ENCODE measurements at places on chromosomes 2 and 18.

GRCh38 chr2:12844511-12844910 is 127.8 kb downstream of the TRIB2 start:
- no peak for DNase-seq

DNA sequence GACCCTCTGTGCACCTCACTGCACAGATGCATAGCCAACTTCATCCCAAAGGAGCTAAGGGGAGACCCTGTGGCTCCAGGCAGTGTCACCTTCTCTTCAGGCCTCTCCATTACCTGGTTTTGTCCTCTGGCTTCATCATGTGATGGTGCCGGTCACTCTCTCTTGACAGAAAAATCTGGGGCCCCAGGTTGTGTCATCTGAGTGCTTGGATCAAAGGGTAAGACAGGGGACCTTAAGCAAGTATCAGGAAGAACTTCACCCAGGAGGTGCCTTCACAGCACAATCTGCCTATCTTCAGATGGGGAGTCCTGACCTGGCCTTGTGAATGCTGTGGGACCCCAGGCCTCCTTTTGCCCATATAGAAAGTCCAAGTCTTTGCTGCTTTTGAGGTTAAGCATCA is 104.4 kb downstream of the POLR1A start:
- DNase-seq = no peak

- DNase-seq = peak; percentile 18
These were observed 240.1 kb upstream of the MEX3C start for GRCh38 chr18:51437280-51438271.

- no peak for DNase-seq
These were observed 245.4 kb downstream of the PTPRM start for GRCh38 chr18:7812431-7813063.

- no peak for DNase-seq
These were observed 256.0 kb downstream of the AFF3 start for GRCh38 chr2:99886418-99886817.

GRCh38 chr18:37604032-37604431 is 38.4 kb upstream of the CELF4 start:
- no peak for DNase-seq

DNA sequence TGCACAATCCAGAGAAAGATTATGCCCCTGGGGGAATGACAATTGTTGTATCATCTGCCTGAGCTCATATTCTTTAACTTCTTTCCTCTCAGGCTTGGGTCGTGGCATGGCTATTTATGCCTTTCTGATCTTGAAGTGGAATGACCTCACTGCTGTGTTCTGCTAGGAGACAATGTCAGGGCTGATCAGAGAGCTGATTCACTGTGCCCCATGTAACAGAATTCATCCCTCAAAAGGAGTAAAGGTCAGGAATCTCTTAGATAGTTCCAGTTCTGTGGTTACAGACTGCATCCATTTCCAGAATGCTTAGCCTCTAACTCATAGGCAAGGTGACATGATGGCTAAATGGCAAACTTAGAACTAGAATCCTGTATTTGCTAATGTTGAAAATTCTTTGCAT is 511.7 kb upstream of the CNTNAP5 start:
- DNase-seq = no peak

GRCh38 chr2:219460424-219460926 is 25.8 kb downstream of the SPEG start:
- DNase-seq = peak; percentile 67

- no peak for DNase-seq
These were observed 2.2 kb upstream of the GYPC start for GRCh38 chr2:126653761-126654160.

GRCh38 chr2:158934170-158934569 is 34.3 kb upstream of the TANC1 start:
- DNase-seq = no peak

DNA sequence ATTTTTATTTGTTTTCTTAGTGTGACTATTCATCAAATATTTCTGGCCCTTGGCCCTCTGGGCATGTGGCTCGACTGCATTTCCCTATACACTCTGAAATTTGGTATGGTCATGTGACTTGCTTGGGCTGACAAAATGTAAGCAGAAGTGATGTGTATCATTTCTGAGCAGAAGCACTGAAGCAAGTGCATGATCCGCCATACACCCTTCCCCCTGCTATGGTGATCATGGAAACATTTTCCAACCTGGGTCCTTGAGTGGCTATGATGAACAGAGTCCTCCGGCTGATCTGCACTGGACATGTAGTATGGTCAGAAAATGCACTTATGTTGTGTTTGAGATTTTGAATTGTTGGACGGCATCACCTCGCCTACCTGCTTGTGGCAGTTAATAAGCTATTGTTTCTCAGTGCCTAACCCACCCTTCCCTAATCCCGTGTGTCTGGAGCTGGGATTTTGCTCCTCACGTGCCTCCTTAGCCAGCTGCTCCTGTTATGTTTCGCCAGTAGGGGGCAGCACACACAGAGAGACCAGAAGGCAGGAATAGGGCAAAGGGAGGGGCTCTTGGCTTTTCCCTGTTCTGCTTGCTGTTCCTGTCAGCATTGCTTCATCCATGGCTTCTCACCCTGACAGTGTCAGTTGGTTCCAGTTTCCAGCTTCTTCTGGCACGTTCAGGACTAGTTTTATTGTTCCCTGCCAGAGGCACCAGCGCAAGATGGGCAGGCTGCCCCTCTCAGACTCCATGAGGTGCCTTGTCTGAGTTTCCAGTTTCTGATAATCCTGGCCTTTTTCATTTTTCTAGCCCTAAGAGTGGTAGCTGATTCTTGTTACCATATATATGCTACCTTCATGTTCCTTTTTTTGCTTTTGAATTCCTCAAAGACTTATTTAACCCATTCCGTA is 207.4 kb downstream of the ARL6IP6 start:
- peak; percentile 35 for DNase-seq

- DNase-seq = no peak
These were observed 230.7 kb downstream of the TMX3 start for GRCh38 chr18:68484241-68484640.

- DNase-seq = no peak
These were observed 55.7 kb downstream of the SNORC start for GRCh38 chr2:232925821-232926156.

- DNase-seq = no peak
These were observed 47.7 kb upstream of the STK39 start for GRCh38 chr2:168295051-168295450.

DNA sequence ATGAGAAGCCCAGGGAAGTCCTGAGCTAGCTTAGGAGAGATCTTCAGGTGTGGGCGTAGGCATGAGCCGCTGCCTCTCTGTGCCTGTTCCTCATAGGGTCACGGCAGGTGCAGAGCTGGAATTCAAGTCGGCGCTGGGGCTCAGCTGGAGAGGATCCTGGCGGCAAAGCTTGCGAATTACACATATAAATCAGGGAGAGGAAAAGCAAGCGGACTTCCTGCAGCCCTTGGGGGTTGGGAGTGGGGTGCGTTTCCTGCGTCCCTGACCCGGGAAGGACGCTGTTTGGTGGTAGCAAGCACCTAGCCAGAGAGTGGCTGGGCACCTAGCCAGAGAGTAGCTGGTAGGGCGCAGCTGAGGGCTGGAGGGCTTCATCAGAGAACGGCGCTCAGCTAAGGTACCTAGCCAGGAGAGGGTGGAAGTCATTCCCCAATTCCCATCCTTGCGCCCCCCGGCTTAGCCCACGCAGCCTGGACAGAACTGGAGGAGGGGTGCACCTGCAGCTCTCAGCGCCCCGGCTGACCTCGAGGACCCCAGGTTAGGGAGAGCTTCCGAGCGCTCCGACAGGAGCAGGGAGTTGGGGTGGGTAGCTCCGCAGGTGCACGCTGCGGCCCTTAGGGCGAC is 459 bp upstream of the EFR3B start:
- DNase-seq = no peak

GRCh38 chr2:207274530-207275189 is 108.9 kb upstream of the KLF7 start:
- no peak for DNase-seq

DNA sequence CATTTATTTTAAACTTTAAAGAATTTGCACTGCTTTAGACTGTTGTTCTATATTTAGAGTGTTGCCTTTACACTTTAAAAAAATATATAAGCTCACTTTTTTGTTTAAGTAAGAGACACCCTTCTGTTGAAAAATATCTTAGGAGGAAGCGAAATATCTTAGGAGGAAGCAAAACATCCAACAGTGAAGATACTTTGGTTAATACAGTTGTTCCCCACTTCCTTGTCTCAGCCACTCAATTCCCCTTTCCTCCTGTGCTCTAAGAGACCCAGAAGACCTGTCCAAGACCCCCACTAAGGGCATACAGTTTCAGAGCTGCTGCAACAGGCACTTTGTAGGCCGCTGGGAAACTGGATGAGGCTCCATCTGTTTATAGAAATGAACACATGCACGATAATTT is 5.7 kb downstream of the SERPINB8 start:
- no peak for DNase-seq

- DNase-seq = no peak
These were observed 21.9 kb downstream of the CASP10 start for GRCh38 chr2:201204655-201205514.

DNA sequence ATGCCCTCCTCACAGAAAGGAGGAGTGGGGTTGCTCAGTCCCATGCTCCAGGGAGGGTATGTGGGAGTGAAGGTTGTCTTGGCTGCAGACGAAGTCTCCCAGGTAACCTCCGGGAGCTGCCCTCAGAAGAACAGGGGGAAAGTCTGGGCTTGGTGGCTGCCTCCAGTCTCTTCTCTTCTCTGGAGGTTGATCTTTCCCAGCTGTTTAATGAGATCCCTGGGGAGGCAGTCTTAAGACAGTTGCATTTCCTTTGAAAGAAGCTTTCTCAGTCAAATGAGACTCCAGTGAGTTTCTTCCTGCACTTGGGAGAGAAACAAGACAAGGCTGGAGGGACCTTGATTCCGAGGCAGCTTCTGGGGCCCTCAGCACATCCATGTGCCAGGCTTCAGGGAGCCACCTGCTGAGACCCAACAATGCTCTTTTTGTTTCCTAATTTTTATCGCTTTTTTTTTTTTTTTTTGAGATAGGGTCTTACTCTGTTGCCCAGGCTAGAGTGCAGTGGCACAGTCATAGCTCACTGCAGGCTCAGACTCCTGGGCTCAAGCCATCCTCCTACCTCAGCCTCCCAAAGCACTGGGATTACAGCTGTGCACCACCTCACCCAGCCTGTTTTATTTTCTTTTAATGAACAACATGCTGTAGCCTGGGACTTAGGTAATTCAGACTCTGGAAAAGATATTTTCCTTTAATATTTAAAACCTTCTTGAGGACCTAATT is 71.7 kb upstream of the TPO start:
- no peak for DNase-seq

GRCh38 chr2:143300536-143300935 is 171.3 kb downstream of the ARHGAP15 start:
- DNase-seq = no peak

GRCh38 chr2:44093970-44094369 is 74.7 kb upstream of the PPM1B start:
- no peak for DNase-seq

GRCh38 chr18:69469444-69469919 is 68.8 kb downstream of the DOK6 start:
- no peak for DNase-seq

DNA sequence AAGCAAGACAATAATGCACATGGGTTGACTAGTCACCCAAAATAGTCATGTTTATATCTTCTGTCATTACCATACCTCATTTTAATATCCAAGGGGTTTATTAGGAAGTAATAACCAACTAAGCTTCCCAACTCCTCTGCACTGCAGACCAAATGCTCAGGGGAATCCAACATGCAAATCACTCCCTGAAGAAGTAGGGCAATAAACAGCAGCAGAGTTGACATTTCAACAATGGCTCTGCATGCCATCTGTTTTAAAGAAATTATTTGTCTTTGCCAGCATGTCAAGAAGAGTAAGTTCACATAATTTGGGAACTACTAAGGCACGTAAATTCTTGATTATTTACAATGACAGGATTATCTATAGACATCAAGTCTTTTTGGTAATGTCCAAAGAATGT is 84.4 kb upstream of the LYPD1 start:
- DNase-seq = no peak

GRCh38 chr18:13455960-13456481 is 237.5 kb downstream of the LDLRAD4 start:
- no peak for DNase-seq

GRCh38 chr2:229635371-229635680 is 79.0 kb downstream of the DNER start:
- DNase-seq = no peak

DNA sequence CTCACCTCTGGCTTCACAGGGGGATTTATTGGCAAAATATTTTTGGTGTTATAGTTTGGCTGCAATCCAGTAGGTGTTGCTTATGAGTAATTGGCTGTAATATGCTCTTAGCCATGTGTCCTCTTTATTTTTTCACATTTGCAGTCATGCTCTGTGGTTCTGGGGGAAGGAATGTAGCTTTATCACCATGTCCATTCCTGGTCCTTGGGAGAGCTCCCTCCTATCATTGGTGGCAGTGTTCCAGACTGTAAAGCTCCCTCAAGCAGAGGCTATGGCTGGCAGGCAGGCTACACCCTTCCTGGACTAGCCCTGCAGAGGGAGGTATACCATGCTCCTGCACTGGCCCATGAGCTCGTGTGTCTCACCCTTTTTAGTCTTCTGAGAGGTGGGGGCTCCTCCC is 120.0 kb upstream of the FSIP2 start:
- DNase-seq = no peak

DNA sequence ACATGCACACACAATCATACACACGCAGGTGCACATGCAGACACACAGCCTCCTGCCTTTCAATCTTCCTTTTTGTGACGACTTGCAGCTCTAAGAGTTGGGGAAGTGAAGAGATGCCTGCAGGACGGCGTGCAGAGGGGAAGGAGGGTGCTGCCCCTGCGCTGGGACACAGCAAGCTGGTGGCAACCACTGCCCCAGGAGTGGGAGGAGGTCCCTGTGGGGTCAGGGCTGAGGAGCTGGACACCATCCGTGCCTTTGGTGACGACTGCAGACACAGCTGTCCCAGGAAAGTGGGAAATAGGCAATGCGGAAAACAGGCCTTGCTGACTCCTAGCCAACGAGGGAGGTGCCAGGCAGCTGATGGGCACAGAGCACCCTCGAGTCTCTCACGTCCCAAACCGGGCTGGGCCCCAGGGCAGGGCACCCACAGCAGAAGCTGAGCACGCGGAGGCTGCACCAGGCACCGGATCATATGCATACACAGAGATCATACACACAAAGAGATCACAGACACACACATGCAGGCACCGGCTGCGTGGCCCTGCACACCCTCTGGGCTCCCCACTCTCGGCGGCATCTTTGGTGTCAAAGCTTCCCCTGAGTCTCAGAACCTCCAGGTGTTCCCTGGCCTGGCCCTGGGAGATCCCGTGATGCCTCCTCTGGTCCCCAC is 146.1 kb downstream of the PXDN start:
- DNase-seq = no peak

DNA sequence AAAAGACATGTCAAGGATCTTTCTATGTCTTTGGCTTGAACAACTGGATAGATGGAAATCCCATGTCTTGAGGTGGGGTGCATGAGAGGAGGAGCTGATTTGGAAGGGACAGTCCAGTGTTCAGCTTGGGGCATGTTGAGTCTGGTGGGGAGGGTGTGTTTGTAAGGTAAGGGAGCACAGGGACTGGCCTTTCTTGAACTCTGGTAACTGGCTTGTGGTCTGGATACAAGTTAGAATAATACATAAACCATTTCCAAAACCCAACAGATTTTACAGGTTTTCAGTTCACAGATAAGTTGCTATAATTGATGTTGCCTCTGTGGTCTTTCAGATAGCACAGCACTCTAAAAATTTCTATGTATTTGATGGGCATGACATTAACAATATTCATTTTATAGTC is 24.2 kb downstream of the RHBDD1 start:
- DNase-seq = no peak

Measured in CMK (cell line).